ENCODE measurements at places on chromosomes 11 and 22.

- DNase-seq: no peak
These were observed 8.7 kb downstream of the CCDC83 start for GRCh38 chr11:85863855-85864254.

GRCh38 chr22:23068096-23068831 lies 2.1 kb upstream of the GNAZ start:
- peak; percentile 25 for DNase-seq

- peak; percentile 92 for DNase-seq
These were observed 21.5 kb downstream of the OTUB1 start for GRCh38 chr11:64007629-64008282.

- DNase-seq: no peak
These were observed 351.0 kb upstream of the B3GAT1 start for GRCh38 chr11:134763030-134763388.

DNA sequence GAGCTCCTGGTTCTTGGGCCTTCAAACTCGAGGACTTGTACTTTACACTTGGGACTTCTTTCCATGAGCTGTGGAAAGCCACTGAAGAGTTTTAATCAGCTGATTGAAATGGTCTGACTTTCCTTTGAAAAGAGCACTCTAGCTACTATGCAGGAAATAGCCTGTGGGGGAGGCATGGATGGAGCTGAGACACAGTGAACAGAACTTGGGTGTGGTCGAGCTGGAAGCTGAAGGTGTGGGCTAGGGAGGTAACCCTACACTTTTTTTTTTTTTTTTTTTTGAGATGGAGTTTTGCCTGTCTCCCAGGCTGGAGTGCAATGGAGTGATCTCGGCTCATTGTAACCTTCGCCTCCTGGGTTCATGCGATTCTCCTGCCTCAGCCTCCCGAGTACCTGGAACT lies 17.5 kb upstream of the CAPRIN1 start:
- no peak for DNase-seq

- DNase-seq: no peak
These were observed 20.6 kb upstream of the ALDH3B2 start for GRCh38 chr11:67694875-67695555.

- DNase-seq: no peak
These were observed 119.4 kb upstream of the MTMR2 start for GRCh38 chr11:96043291-96043690.

GRCh38 chr11:35549787-35550186 lies 24.4 kb upstream of the PAMR1 start:
- peak; percentile 62 for DNase-seq

DNA sequence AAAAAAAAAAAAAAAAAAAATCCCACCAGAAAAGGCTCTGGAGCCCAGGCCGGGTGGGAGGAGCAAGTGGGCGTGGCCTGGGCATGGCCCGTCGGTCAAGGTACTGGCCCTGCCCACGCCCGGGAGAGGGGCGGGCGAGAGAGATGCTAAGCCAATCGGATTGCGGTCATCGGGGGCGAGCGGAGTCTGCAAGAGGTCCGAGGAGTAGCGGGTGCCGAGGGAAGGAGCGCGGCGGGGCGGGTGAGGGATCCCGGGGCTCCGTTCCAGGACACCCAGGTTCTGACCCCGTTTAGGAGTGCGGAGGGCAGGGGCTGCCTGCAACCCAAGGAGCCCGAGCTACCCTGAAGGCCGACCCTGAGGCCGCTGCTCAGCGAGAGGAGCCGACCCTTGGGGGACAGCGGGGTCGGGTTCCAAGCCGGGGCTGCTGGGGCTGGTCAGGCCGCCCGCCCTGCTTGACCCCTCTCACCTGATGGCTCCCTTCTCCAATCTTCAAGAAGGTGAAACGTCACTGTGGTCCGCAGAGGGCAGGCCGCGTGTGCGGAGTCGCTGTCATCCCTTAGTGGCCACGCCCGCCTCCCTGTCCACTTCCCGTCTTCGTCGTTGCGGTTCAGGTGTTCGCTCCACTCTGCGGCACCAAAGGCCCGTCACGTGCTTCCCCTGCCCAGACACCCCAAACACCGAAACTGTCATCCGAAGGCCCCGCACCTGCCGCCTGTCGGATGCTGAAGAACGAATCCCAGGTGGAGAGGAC lies 11.1 kb upstream of the TAB1 start:
- DNase-seq: peak; percentile 85

DNA sequence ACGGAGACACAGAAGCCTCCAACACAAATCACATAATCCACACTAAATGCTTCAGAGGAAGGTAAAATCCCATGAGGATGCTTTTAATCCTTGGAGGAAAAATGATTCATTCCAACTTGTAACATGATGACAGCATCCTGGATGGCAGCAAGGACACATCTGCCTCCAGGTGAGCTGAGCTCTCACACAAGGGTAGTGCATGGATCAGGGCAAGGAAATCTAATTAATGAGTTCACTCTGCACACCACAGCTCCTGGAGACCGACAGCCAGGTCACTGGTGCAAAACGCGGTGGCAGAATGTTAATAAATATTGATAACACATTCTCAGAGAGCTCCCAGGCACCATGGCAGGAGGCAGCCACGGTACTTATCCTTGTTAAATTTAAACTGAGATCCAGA lies 40.3 kb upstream of the CYP2D6 start:
- DNase-seq: no peak

DNA sequence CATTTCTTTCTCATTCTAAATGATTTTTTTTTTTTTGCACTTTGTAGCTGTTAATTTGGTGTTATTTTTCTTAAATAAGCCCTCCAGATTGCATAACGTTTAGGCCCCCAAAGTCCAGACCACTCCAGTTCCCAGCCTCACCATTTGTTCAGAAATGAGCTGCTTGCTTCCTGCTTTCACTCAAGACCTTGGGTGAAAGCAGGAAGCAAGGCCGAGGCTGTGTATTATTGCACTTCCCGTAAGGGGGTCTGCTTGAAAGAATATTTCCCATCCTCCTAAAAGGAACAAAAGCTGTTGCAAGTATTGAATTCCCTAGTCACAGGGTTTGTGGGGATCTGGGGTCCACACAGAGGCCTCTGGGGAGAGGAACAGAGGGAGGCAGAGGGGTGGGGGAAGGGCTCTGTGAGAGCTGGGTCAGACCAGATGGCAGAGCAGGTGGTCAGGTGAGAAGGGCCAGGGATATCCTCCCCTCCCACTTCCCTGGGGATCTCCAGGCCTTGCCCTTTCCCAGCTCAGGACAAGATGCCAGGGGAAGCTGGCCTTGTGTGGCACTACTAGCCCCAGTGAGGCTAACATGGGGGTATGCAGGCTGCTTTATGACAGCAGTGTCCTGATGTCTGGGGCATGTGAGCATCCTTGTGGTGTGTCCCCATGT lies 51.6 kb upstream of the MYEOV start:
- peak; percentile 34 for DNase-seq

GRCh38 chr22:20904980-20905355 lies 12.2 kb upstream of the CRKL start:
- no peak for DNase-seq

DNA sequence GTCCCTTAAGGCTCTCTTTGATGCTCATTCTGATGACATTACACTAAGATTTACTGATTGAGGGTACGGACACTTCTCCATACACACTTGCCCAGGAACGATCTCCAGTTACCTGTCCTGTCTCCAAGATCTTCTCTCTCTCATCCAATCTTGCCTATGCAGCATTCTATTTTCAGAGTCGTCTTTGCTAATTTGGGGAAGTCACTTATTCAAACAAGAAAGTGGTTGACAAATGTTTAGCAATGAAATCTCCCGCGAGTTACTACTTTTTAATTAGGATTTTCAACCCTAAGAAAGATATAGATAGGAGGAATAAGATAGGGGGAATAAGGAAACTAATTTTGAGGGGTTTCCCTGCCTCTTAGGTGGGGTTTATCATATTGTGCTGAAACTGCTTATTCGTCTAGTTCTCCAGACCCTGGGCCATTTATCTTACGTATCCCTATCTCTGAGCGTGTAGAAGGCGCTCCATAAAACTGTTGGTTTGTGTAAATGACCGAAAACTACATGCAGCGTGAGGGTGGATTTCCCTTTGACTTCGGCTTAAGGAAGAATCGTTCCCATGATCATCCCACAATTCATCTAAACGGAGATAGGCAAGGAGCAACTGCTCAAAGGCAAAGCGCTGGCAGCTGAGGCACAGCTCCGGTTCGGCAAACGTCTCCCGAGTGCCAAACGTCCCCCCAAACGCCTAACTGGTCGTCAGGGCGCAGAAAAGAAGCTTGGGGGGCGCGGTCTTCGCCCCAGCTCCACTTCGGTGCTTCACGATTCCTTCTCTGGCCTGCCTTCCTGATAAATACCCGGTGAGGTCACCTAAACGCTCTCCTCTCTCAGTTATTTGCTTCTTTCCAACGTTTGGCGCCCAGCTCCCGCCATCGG lies 804 bp downstream of the APIP start:
- no peak for DNase-seq

- DNase-seq: peak; percentile 78
These were observed 49.0 kb upstream of the AMPD3 start for GRCh38 chr11:10405865-10406592.

DNA sequence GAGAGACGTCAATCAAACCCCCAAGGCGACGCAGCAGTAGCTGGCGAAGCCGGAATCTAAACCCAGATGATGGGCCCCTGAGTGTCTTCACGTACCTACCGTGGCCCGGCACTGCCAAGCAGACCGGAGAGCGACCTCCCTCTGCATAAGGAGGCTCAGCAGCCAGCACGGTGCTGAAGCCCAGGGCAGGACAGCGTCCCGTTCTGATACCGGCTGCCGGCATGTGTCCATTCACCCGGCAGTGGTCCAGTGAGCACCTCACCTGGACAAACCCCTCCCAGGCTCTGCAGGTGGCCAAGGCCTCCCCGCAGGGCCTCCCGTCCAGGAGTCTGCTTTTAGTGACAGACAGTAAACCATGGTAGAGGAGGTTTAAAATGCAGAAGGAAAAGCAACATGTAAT lies 142.0 kb downstream of the BRD1 start:
- DNase-seq: no peak

DNA sequence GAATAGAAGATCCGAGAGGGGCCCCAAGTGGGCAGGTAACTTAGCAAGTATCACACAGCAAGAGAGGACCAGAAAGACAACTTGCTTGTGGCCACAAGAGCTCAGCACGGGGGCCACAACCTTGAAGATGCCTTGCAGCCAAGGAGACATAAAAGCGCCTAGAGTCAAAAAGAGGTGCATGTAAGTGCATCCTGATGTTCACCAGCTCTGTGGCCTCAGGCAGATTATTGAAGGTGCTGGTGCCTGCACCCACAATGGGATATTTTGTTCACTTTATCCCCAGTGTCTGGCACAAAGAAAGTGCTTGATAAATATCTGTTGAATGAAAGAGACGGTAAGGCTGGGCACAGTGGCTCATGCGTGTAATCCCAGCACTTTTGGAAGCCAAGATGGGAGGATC lies 106.0 kb upstream of the ASPHD2 start:
- no peak for DNase-seq

DNA sequence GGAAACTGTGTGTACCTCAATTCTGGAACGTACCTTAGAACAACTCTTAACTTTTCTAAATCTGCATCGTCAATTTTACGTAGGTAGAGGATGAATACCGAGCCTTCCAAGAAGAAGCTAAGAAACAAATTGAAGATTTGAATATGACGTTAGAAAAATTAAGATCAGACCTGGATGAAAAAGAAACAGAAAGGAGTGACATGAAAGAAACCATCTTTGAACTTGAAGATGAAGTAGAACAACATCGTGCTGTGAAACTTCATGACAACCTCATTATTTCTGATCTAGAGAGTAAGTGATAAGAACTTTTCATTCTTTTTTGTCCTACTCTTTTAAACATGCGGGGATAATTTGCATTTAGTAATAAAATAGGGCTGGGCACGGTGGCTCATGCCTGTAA lies 53.5 kb downstream of the SPECC1L start:
- DNase-seq: no peak

DNA sequence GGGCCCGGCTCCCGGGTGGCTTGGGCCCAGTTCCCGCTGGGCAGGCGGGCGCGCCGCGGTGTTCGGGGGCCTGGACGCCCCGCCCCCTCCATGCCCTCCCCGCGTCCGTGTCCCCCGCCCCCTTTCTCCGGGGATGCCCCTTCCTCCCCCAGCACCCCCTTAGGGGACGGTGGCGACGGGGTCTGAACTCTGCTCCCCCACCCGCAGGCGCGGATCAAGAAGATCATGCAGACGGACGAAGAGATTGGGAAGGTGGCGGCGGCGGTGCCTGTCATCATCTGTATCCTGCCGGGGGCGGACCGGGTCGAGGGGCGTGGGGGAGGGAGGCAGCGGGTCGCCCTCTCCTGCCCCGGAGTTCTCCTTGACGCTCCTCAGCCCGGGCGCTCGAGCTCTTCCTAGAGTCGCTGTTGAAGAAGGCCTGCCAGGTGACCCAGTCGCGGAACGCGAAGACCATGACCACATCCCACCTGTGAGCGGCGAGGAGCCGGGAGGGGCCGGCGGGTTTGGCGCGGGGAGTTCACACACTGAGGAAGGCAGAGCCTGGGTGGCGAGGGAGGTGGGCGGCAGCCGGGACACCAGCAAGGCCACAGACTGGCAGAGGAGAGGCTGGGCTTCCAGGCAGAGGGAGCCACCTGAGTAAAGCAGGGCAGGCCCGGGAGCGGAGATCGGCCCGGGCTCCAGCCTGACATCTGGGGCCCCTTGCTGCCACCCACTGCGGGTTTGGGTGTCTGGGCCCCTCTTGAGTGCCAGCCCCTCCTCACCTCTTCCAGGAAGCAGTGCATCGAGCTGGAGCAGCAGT lies 546 bp downstream of the DRAP1 start:
- DNase-seq: peak; percentile 86

DNA sequence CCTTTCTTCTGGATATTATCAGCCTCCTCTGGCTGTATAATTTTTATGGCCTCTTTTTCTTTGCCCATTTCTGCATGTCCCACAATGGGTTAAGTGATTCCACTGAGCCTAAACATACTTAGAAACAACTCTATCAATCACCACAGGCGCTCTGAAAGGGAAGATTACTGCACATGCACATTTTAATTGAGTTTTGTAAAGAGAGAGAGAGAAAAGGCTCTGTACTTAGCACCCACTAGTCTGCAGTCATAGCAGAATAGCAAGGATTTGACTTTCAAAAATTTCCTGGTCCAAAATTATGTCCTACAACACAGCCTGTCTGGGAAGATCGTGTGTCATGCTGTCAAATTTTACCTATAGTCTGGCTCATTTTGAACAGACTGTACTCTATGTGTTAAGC lies 758.5 kb downstream of the OPCML start:
- DNase-seq: no peak

GRCh38 chr11:60362241-60362640 lies 16.1 kb upstream of the MS4A7 start:
- no peak for DNase-seq

DNA sequence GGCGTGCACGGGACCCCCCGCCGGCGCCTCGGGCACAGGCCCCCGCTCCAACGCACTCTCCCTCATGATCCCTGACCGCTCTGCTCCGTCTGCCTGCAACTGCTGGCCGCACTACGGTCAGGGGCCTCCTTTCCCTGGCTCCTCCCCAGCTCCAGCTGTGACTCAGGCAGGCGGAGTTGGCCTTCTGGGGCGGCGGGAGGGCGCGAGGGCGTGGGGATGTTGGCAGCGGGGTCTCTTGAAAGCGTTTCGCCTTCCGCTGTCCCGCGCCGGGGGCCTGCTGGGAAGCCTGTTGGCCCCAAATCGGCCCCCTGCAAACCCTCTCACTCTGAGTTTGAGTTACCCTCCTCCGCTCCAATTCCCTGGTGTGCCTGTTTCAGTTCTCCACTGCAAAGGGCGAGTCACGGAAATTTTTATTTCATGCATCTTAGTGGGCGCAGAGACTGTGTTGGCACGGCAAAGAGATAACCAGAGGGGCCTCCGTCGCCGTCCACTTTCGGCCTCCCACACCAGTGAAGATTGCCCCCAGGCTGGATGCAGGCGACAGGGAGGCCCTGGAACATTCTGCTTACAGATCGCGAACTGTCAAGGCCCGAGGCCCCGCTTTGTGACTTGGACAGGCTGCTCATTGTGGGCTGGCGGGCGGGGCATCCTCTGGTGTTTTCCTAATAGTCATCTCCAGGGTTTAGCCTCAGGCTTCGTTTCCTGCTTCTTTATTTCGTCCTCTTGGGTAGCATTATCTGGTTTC lies at the start of gene CAVIN3:
Gene CAVIN3, minus strand, starts transcription at position 91 of the 745 bp plus-strand sequence. Its CDS starts 25 bp downstream, at position 66.
- DNase-seq: peak; percentile 87
